ENCODE measurements at places on chromosomes 12 and 14. TPM values are rescaled to one million over a fixed set of nuclear protein-coding genes. Genes with fewer than 3 reads are reported as not detected.

GRCh38 chr14:61417883-61418455, 96.6 kb downstream of the PRKCH start:
- DNase-seq: peak; percentile 33

- peak; percentile 28 for DNase-seq
These were observed 41.3 kb upstream of the TESC start for GRCh38 chr12:117140397-117141096.

DNA sequence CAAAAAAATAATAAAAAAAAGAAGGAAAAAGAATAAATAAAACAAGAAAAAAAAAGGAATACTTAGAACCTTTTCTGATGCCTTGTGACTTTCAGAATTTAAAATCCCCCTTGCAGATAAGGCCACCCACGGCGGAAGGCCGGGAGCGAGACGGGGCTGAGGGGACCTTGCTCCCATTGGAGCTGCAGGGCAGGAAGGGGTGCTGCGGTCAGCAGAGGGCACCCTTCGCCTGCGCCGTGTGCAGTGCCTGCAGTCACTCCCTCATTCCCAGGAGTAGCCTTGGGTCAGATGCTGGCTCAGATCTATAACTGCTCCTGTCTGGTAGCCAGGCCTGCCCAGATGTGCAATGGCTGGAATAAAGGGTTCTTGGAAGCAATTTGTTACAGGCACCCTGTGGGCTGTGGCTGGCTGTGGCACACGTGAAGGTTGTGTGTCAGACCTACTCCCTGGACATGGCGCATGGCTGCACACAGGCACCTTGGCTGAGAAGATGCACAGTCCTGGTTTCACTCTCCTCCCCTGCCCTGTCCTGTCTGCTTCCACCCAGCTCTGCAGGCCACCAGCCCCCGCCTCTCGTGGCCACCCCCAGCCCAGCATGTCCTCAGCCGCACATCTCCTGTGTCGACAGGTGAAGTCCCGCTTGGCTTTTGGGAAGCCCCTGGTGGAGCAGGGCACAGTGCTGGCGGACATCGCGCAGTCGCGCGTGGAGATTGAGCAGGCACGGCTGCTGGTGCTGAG, 13.4 kb upstream of the ALDH2 start:
- peak; percentile 65 for DNase-seq

GRCh38 chr12:92398565-92399309, 253.1 kb upstream of the BTG1 start:
- no peak for DNase-seq

DNA sequence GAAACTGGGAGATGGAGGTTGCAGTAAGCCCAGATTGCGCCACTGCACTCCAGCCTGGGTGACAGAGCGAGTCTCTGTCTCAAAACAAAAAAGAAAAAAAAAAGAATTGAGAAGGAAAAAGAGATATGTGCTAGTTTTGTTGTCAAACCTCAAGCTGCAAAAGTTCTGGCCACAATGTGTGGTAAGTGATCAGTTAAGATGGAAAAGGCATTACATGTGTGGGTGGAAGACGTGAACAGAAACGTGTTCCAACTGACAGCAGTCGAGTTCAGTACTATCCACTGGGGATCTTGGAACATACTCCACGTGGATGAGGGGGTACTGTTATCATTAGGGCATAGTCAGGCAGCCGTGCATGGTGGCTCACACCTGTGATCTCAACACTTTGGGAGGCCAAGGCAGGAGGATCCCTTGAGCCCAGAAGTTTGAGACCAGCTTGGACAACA, 17.3 kb downstream of the GPR68 start:
- DNase-seq: no peak

DNA sequence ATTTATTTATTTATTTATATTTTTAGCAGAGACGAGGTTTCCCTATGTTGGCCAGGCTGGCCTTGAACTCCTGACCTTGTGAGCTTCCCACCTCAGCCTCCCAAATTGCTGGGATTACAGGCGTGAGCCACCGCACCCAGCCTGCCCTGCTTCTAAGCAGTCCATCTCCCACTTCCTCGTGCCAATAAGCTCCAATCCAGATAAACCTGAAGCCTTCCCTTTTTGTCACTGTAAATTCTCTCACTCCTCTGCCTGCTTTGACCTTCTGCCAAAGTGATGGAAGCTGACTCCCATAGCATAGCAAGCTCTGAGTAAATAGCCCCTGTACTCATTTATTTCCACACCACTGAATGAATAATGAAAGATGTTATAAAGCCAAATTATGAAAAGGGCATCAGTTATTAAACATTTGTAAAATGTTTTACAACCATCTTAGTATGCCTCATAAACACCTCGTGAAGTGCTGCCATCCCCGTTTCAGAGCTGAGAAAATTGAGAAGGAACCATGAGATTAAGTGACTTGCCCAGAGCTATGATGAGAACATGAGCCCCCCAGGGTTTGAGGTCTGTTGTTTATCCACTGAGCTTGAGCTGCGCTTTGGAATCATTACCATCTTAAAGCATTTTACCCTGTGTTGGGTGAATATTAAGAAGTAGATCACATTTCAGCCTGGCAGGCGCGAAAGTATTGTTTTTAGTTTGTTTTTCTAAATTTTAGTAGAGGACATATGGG, 30.4 kb downstream of the MANSC1 start:
- peak; percentile 61 for DNase-seq

DNA sequence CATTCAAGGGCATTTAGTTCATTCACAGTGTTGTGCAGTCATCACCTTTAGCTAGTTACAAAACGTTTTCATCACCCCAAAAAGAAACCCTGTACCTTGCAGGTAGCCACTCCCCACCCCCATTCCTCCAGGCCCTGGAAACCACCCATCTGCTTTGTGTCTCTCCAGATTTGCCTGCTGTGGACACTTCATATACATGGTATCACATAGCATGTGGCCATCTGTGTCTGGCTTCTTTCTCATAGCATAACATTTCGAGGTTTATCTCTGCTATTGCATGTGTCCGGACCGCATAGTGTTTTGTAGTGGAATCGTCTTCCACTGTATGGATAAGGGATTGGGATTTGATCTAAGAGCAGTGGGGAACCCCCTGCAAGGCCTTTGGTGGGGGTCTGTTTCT, 143.1 kb downstream of the AACS start:
- DNase-seq: no peak

DNA sequence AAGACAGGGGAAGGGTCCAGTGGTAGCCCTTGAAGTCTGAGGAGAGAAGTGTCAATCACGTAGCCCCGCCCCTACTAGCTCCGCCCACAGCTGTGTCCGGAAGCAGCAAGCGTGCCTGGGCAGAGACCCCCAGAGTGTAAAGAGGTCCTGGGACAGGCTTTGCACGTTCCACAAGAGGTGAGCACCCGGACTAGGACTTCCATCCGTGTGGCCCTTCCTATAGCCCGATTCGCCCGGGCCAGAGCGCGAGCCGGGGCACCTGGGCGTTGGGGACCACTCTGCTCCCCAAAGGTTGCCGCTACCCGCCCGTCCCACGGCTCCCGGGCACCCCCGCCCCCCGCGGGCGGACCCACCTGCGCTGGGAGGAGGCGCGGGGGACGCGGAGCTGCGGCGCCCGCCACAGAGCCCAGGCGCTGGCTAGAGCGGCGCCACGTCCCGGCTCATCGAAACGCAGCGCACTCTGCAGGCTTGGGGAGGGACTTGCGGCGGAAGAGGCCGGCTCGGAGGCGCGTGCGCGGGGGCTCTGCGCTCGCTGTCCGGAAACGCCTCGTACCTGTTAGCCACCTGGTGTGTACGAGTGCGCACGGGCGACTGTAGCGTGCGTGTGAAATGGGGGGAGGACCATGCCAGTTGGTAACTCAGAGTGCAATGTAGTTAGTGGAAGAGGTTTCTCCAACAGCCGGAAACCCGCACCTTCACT, at the start of gene RABGGTA:
Gene RABGGTA (minus strand): TSS at position 464 of the 700 bp plus-strand sequence. CDS start 482 bp downstream, outside the sequence.
- peak; percentile 89 for DNase-seq

DNA sequence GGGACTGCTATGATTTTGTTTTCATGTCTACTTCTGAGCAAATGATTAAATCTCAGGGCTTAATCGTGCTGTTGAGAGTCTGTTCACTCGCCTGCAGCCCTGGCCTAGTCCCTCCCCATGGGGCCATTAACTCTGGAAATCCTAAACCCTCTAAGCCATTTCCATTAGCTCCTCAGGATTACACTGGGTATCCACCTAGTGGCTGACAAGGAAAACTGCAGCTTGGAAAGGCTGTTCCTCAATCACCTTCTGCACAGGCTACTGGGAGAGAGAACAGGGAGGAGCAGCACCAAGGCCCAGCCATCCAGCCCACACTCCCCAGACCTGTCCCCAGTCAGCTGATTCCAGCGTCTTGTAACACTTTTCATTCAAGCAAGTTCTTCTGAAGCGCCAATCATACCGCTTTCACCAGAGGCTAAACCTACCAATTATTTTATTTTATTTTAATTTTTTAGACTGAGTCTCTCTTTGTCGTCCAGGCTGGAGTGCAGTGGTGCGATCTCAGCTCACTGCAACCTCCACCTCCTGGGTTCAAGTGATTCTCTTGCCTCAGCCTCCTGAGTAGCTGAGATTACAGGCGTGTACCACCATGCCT, 48.7 kb downstream of the NEUROD4 start:
- peak; percentile 14 for DNase-seq

DNA sequence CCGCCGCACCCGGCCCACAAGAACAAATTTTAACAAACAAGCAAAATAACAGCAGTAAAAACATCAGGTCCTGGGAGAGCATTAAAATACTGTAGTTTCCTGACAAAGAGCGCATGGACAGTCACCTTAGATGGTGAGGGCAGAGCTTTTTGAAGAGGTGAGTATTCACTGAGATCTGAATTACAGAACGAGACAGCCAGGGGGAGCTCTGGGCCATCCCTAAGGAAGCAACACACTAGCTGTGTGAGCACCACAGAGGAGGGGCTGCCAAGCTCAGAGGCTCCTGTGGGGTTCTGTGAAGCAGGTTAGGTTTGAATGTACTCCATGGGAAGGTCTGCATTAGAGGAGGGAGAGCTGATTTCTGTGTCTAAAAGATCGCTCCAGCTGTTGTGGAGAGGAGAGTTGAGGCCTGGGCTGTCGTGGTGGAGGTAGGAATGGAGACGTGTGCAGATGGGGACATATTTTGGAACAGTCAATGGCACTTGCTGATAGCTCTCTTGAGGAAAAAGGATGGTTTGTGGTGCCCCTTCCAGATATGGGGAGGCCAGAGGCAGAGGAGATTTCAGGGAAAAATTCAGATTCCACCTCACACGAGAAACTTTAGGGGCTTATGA, 72.9 kb downstream of the TRAFD1 start:
- DNase-seq: peak; percentile 50

- DNase-seq: no peak
These were observed 149.3 kb upstream of the LRFN5 start for GRCh38 chr14:41457393-41457792.

- DNase-seq: no peak
These were observed 7.4 kb downstream of the SALL2 start for GRCh38 chr14:21518725-21519124.

GRCh38 chr14:77786148-77786547, 13.8 kb upstream of the ADCK1 start:
- DNase-seq: no peak

DNA sequence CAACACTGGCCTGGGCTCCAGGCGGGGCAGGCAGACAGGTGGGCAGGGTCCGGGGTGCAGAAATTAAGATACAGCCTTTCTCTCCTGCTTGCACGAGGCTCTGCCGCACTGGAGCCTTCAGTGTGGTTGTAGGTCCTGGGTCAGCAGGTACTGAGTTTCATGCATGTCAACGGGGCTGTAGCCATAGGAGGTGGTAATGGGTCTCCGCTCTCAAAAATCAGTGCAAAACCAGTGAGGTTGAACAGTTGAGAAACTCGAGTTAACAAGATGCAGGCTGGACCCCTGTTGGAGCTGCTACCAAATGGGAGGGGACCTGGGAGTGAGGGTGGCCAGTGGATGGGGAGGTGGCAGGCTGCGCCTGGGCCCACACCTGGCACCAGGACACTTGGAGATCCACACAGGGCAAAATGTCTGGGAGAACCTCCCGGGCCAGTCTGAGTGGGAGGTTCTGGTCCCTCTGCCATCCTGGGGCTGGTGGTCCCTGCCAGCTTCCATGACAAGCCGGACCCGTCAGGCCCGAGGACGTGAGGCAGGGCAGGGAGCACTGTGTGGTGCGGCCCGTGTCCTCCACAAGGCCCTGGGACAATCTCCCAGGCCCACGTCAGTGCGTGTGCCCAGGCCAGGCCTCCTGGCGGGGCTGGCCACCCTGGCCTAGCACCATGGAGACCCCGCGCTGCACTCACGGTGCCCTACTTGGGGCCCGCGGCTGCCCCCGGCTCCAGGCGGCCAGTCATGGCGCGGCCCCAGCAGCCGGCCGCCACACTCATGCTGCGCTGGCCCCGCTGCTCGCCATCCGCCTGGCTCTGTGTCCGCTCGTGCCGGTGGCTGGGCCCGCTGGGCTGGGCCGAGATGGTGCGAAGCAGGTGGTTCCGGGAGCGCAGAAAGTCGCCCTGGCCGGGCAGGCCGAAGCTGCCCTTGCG, 5.1 kb downstream of the ARL6IP4 start:
- DNase-seq: no peak

- no peak for DNase-seq
These were observed 625 bp upstream of the ABHD12B start for GRCh38 chr14:50871228-50871627.

DNA sequence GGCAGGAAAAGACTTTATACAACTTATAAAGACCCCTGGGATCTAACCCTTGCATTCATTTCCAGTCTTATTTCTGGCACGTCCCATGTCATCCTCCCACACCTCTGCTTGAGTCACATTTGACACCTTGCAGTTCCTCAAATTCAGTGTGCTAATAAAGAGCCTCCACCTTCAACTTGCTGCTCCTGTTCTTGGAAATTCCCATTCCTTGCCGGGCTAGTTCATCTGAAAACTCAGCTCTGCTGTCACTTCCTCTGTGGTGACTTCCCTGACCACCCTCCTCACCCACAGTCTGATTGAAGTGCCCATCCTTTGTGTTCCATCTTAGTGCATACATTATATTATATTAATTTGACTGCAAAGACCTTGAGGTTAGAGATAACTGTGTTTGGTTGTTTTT, 37.4 kb upstream of the PSMA6 start:
- no peak for DNase-seq

DNA sequence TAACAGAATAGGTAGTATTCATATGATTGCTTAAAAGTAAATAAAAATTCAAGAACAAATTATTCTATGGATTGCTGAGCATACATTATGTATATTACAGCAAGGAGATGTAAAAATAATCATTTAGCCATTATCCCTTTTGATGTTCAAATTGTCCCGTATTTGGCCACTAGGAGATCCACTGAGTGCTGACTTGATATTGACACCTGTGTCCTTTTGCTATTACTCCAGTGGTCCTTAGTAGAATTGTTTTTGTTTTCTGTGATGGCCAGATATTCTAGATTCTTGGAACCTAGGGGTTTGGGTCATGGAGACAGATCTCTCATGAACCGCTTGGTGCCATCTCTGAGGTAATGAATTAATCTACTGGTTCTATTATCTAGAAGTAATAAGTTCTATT, 16.8 kb downstream of the ERO1A start:
- DNase-seq: no peak

The RALGAPA1 gene
- 74.5 TPM for total RNA-seq

The COQ10A gene
- total RNA-seq: 8.3 TPM

The BTBD7 gene
- 29.2 TPM for total RNA-seq

The OR10G3 gene
- total RNA-seq: not detected

The DLGAP5 gene
- total RNA-seq: 5.0 TPM

The RAD51AP1 gene
- 6.9 TPM for total RNA-seq

The PPFIA2 gene
- total RNA-seq: 2.3 TPM
